ENCODE measurements at places on chromosomes 3 and 15.

- peak; percentile 8 for DNase-seq
These were observed 115.2 kb downstream of the USP13 start for GRCh38 chr3:179768080-179768479.

DNA sequence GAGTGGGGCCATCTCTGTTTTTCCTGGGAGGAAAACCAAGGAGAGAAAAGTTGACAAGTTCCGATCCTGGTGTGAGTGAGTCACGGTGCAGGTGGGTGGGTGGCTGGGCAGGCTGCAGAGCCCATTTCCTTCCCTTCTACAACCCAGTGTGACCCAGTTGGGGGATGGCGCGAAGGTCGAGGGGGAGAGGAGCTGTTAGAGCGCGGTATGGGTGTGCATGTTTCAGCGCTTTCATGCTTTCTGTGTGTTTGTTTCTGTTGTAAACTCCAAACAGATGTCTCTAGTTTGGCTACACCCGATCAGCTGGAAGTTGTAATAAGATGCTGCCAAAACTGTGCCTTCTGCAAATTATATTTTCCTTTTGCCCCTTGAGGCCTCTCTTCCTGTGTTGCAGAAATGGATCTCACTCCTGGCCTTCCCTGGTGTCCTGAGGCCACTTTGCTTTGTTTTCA is 3.8 kb downstream of the FAM43A start:
- peak; percentile 54 for DNase-seq

- DNase-seq = no peak
These were observed 33.5 kb upstream of the KPNA4 start for GRCh38 chr3:160598865-160599264.

DNA sequence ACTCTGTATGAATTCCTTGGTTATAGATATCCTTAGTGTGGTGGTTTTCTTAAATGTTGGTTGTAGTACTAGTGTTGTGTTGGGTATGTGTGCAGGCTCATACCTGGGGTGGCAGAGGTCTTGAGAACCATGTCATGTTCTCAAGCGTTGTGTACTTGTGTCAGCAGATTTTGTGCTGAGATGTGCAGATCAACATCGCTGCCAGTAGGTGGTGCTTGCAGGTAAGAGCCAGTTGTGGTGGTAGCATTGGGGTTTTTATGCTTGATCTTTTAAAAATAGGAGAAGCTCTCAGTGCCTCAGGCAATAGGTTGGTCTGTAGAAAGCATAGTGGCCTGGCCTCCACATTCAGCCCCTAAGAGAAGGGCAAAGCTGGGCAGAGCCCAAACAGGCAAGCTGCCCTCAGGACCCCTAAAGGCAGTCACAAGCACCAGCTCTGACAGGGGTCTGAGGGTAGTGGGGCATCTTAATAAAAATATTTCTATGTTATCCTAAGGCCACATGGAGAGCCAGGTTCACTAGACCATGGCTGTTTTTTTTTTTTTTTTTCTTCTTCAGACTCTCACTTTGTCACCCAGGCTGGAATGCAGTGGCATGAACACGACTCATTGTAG is 164.0 kb downstream of the IL20RB start:
- DNase-seq = no peak

DNA sequence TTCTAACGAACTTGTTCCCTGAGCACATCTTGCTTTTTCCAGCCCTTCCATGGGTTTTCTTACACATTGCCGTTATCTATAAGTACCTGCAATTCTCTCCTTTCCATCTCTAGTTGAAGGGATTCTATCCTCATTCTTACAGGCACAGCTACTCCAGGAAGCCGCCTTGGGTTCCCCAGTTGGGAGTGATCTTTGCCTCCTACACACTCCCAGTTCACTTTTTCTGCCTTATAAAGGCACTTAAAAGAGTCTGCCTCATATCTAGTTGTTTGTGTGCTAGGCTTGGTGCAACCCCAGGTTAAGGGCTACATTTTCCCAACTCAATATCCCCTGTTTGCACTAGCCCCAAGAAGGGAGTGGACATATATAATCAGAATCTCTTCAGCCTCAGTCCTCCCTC is 44.0 kb upstream of the IREB2 start:
- no peak for DNase-seq

DNA sequence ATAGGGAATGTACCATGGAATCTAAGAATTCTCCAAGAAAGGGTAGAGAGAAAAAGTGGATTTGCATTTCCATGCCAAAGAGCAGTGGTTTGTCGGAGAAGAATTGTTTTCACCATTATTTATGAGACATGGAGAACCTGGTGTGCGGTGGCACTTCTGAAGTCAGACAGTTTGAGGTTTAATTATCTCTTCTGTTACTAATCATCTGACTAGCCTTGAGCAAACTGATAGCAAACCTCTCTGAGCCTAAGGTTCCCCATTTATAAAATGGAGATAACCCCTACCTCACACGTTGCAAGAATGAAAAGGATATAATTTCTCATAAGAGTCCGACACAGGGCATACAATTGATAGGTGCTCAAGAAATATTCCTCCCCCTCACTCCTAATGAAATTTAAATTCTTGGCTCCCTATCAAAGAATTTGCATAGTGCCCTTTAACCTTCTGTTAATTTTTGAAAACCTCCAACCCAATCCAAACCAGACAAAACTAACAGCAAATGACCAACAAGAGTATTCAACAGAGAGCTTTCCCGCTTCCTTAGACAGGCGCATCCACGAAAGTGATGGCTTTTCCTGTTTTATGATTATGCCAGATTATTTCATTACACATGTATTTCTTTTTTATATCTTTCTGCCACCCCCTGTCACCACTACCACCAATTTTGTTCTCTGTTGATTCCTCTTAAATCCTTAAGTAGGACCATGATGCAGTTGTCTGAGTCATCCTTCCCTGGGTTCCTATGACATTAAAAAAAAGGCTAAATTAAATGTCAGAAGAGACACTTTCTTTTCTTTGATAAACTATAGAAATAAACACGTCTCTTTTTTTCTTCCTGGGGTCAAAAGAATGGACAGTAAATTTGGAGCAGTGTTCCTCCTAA is 28.5 kb downstream of the TMEM212 start:
- no peak for DNase-seq

DNA sequence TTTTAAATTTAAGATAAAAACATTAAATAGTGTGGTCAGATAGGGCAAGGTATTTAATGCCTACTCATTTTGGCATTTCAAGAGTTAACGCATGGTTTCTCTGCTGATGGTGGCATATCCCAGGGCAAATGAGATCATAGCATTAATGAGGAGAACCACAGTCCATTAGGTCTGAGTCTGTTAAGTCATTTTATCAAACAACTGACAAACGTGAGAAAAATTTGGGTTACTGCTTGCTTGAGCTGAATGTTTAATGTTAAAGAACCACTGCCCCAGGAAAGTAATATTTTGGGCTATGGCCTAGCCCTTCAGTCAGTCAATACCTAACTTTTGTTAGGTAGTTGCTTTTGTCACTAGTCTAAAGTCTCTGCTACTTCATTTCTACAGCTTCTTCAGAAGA is 37.9 kb upstream of the SLC2A2 start:
- no peak for DNase-seq

DNA sequence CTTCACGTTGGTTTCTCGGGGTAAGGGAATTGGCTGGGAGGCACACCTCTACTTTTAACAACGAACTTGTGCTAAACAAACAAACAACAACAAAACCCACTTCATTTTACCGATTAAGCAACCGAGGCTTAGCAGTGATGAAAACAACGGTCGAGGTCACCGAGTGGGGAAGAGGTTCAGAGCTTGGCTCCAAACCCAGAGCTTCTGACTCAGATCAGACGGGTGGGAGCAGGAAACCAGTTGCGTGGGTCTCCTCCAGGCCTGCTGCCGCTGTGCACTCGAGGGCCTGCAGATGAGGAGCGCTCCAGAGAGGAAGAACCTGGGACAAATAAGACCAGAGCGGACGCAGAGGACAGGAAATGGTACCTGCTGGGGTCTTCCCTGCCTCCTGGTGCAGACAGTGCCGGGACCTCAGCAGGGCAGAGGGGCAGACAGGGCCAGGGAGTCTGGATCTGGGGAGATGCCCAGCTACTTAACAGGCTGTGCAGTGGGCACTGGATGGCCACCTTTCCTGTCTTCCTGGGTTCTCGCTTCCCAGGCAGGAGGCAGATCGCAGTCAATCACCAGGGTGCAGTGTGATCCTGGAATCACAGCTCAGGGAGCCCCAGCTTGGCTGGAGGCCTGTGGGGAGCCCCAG is 99.0 kb upstream of the MEF2A start:
- DNase-seq = no peak

GRCh38 chr3:59749291-59749690 is 699.5 kb upstream of the CFAP20DC start:
- DNase-seq = no peak

- no peak for DNase-seq
These were observed 21.7 kb downstream of the FBLN2 start for GRCh38 chr3:13570391-13571194.

DNA sequence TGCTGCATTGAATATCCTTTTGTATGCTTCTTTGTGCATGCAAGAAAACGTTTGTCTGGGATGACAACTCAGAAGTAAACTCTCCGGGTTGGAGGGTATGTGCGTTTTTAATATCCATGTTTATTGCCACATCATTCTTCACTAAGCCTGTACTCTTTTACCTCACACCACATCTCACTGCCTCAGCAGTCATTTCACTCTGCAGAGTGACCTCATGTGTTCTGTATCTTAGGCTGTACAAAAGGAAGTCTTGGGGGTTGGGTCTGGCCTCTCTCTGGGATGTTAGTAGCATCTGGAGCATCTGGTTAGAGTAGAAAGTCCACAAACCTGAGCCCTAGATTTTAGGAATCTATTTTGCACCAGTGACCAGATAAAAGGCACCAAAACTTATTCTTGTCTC is 16.1 kb downstream of the CACNA1D start:
- no peak for DNase-seq

DNA sequence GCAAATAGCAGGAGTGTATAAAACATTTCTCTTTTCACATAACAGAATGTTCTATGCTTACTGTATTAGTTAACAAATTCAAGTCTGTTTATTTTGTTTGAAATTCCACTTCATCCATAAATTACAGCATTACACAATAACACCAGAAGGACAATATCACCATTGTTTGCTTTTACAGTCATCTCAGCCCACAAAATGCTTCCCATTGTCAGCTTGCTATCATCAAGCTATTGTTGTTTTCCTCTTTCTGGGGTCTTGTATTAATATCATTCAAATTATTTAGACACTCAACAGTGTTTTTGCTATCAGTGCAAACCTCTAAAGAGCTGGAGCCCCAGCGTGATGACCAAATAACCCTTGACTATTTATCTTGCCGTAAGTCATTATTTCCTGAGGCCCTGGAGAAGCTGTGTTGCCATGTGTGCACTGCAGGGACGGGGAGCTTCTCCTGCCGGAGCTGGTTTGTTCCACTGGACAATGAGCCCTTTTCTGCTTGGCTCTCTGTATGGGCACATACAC is 1.1 kb downstream of the SAMMSON start:
- no peak for DNase-seq

- DNase-seq = no peak
These were observed 71.4 kb downstream of the SMAD3 start for GRCh38 chr15:67136802-67137201.

GRCh38 chr15:69848096-69848495 is 249.6 kb downstream of the TLE3 start:
- DNase-seq = no peak

GRCh38 chr3:70740872-70741271 is 428.4 kb upstream of the MDFIC2 start:
- no peak for DNase-seq

DNA sequence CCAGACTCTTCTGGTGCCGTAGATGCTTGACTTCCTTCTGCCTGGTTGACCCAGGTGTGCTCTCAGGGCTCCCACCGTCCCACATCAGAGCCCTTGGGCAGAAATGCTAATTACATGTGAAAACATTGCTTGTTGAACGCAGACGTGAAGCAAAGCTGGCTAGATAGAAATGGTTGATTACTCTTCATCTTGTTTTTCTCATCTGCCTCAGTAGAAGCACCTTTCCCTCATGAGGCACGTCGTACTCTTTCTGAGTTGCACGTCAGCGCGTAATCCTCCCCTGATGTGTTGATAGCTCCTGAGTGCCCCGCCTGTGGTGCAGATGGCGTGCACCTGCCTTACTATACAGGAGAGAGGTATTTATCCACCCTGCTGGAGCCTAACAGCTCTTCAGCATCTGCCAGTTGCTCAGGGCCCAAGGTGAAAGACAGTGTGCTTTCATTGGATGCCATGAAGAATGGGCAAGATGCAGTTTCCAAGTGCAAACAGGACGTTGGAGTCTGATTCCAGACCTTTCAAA is 18.1 kb downstream of the MAP6D1 start:
- DNase-seq = no peak

GRCh38 chr3:104291437-104291851 is 1075.3 kb upstream of the ALCAM start:
- DNase-seq = no peak

DNA sequence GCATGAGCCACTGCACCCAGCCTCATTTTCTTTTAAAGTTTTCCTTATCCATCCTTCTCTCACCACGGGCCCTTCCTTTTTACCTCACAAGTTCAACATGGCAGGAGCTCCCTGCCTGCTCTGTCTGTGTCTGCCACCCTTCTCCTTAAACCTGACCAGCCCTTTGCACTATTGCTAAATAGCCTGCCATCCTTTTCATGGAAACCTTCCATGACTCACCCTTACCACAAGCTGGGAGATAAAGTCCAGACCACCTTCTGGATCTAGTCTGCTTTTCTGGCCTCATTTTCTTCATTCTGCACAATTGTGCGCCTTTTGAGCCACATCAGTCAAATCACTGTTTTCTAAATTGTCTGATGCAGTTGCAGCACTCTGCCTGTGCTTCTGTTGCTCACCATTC is 8.9 kb downstream of the PARP14 start:
- no peak for DNase-seq

DNA sequence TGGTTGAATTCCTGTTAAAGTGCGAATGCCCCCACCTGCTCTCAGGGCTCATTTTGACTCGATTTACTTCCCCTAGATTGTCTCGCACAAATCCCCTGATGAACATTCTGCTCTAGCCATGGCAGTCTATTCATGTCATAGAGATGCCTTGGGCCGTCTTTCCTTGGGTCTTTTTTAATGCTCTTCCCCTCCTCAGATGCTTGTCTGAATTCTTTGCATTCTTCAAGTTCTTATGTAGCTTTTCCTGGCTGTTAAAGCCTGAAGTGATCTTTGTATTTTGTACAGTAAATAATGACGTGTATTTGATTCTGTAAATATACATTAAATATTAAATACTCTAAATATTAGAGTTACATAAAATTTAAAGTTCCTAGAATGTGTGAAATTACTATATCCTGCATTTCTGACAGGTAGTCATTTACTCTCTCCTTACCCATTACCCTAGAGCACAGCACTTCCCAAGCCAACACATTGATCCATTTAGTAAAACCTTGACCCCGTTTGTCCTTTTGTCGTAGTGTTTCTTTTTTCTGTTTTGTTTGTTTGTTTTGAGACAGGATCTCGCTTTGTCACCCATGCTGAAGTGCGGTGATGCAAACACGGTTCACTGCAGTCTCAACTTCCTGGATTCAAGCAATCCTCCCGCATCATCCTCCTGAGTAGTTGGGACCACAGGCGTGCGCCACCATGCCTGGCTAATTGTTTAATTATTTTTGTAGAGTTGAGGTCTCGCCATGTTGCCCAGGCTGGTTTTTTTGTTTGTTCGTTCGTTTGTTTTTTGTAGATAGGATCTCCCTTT is 47.9 kb downstream of the YEATS2 start:
- DNase-seq = no peak

Data from hindlimb muscle (tissue), 1 donor.